Fibroblast of upper back skin (primary cell): ENCODE measurements at places on chromosomes 2 and 18.

- peak; percentile 48 for DNase-seq
Observed at GRCh38 chr2:42223855-42224268, 54.7 kb downstream of the EML4 start.

DNA sequence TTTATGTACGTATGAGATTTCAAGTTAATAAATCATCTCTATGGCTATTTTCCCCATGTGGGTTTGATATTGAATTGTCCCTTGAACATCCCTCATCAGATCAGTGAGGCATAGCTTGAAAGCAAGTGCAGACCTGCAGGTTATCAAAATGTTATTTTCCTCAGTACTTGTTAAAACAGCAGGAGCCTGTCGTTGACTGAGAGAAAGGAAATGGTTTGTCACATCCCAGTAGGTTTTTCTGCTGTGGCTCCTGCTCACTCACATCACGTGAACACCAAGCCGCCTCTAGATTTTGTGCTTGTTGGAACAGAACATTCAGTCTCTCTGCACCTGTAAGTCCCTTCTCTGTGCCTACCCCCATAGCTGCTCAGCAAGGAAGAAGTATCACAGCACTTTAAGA lies 340.3 kb downstream of the CELF4 start:
- no peak for DNase-seq

- DNase-seq = no peak
Observed at GRCh38 chr2:29902356-29902755, 19.0 kb downstream of the ALK start.

DNA sequence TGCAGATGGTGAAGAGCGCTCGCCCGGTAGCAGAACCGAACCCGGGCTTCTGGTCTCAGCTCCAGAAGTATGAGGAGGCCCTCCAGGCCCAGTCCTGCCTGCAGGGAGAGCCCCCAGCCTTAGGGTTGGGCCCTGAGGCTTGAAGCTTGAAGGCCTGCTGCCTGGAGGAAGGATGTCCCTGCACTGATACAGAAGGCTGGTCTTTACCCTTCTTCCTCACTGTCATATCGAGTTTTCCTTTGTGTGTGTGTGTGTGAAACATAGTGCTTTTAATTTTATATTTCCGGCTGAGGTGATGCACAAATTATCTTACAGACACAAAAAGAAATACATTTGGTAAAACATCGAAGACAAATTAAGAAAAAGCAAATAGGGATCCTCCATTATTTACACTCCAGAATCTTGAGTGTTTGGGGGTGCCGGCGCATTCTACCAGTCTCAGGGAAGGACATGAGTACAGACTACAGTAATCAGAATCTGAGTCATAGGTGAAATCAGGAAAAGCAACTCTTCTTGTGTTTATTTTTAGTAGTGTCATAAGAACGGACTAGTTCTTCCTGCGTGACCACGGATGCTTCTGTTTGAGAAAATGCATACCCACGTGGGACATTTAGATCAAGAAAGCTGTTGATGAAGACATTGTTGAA lies 1.3 kb downstream of the DUSP28 start:
- DNase-seq = peak; percentile 53

DNA sequence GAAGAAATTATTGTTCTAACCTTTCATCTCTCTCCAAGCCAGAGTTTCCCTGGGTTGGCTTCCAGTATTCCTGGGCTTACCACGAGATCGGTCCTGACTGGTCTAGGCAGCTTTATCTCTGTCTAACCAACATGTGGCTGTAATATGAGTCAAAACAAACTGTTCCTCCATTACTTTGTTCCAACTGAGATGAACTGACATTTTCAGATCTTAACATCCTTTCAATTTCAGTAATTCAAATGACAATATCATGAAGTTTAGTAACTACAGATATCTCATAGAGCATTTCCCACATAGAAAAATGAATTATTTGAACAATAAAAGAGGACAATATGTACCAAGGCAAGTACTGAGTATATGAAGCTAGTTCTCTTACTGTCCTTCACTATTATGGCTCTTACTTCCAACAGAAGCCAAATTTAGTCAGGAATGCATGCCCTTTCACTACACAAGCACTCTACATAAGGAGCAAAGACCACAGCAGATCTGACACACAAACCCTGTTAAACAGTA lies 15.5 kb downstream of the SLC25A12 start:
- peak; percentile 67 for DNase-seq

- DNase-seq = no peak
Observed at GRCh38 chr2:128798502-128799283, 480.0 kb upstream of the HS6ST1 start.
